ENCODE measurements at places on chromosomes 6 and 20.

DNA sequence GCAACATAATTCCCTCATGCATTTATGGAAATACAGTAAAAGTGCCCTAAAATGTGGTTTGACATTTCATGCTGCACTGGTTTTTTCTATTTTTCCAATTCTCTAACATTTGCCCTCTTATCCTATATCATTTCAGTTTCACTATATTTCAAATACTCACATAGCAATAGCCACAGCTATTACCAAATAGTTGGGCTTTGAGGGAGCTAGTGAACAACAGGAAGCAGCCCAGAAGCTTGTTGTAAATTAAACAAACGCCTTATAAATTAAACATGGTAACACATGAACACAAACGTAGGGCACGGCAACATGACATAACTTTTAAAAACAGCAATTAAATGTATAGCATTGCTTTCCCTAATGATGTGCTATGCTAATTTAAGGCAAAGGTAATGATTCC is 469.0 kb downstream of the CDC5L start:
- DNase-seq = no peak

DNA sequence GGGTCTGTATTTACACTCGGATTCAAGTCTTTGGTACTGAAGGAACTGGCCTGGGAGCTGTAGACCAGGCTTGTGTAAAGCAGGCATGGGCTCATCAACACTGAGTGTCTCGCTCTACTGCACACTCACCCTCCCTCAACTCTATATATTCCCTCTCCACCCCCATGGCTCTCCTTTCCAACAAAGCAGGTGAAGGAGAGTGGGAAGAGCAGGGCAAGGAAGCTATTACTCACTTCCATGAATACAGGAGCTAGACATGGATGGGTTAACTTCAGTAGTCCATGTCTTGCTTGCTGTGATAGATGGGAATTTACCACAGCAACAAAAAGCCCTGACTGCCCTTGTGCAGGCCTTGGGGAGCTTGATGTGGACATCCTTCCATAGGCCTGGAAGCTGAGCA is 20.7 kb upstream of the SLC2A12 start:
- DNase-seq = no peak

- no peak for DNase-seq
Observed at GRCh38 chr6:21826904-21827303, 233.4 kb downstream of the SOX4 start.

GRCh38 chr20:26216025-26216424 is 519.4 kb upstream of the ZNF337 start:
- DNase-seq = no peak

DNA sequence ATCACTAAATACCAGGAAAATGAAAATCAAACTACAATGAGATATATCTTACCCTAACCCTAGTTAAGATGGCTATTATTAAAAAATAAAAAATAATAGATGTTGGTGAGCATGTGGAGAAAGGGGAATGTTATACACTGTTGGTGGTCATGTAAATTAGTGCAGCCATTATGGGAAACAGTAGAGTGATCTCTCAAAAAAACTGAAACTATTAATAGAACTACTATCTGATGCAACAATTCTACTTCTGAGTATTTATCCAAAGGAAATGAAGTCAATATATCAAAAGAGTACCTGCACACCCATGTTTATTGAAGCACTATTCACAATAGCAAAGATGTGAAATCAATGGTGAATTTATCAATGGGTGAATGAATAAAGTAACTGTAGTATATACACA is 48.6 kb downstream of the HLA-A start:
- DNase-seq = no peak

GRCh38 chr20:57170343-57170742 is 96.1 kb downstream of the BMP7 start:
- no peak for DNase-seq

DNA sequence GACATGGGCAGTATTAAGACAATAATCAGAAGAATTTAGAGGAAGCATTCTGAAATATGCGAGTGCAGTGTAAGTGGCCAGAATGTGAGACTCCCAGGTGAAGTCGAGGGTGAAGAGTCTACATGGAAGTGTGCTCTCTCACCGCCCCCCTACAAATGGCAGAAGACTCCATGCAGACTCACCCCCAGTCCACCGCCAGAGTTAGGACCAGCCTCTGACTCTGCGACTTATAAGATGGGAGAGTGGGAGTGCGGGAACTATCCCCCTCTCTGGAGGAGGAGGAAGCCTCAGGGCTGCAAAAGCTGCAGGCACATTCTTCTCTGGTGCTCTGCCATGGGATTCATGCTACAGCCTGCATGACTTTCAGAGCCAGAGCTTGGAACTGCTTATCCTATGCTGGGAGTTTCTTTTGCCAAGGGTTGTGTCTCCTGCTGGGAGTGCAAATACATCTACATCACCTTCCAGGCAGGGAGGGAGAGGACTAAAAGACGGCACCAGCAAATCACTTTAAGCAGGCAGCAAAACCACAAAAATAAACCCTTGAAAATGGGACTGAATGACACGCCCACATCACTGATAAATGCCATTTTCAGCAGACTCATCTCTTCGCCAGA is 206.7 kb upstream of the SULF2 start:
- DNase-seq = no peak

GRCh38 chr6:131470534-131470933 is 102.5 kb upstream of the ARG1 start:
- no peak for DNase-seq
